Naive B cell (primary cell): ENCODE measurements at places on chromosomes 5 and 9.

GRCh38 chr9:19690128-19690527 lies 98.7 kb downstream of the SLC24A2 start:
- no peak for DNase-seq

DNA sequence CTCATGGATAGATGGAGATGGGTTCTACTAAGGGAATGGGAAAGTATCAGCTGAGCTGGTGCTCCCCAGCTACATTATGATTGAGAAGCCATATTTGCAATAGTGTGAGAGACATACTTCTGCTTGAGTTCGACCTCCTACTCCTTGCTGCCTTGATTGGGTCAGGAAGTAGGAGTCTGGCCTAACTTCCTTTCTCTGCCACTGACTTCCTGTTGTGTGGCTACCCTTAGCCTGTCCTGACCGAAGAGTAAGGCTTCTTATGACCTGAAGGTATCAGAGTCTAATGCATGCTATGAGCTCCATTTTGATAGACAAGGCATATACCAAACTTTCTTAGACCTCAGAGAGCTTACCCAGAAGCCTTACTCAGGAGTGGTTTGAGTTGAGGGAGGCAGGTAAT lies 53.9 kb downstream of the OSTF1 start:
- no peak for DNase-seq

- no peak for DNase-seq
These were observed 107.0 kb downstream of the TRIO start for GRCh38 chr5:14250084-14250695.

- no peak for DNase-seq
These were observed 121.9 kb upstream of the GHR start for GRCh38 chr5:42301349-42301748.

DNA sequence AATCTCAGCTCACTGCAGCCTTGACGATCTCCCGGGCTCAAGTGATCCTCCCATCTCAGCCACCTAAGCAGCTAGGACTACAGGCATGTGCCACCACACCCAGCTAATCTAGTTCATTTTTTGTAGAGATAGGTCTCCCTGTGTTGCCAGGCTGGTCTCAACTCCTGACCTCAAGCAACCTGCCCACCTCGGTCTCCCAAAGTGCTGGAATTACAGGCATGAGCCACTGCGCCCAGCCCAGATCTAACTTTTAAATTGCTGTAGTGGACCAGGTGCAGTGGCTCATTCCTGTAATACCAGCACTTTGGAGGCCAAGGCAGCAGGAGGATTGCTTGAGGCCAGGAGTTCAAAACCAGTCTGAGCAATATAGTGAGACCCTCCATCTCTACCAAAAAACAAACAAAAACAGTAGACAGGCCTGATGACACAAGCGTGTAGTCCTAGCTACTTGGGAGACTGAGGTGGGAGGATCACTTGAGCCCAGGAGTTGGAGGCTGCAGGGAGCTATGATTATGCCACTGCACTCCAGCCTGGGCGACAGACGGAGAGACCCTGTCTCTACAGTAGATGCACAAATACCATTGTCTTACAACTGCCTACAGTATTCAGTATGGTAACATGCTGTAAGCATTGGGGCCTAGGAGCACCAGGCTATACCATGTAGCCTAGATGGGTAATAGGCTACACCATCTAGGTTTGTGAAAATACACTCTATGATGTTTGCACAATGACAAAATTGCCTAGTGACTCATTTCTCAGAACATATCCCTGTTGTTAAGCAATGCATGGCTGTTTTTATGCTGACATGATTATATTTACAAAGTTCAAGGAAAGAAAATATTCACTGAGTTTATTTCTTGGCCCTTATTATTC lies 1.5 kb upstream of the SIT1 start:
- DNase-seq, result no peak

GRCh38 chr9:97518909-97519307 lies 17.4 kb downstream of the TMOD1 start:
- no peak for DNase-seq

- DNase-seq, result no peak
These were observed 847.9 kb downstream of the EFNA5 start for GRCh38 chr5:106822851-106823250.

- DNase-seq, result no peak
These were observed 1.1 kb upstream of the BNC2 start for GRCh38 chr9:16871336-16872151.

DNA sequence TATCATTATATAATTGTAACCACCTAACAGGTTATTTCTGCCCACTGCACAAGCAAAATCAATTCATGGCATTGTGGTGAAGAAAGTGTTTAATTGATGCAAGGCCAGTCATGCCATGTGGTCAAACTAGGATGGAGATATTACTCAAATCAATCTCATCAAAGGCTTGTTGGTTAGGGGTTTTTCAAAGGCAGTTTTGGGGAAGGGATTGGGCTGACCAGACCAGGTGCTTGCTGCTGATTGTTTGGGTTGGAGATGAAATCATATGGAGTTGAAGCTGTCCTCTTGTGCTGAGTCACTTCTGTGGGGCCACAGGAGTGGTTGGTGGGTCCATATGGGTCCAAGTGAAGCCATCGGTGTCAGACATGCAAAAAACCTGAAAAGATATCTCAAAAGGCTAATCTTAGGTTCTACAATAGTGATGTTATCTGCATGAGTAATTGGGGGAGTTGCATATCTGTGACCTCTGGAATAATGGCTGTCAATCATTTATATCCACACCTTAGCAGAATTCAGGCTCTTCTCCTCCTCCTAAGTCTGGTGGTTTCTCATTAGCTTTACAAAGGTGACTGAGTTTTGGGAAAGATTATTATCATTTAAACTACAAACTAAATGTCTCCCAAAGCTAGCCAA lies 44.9 kb downstream of the HMGCS1 start:
- no peak for DNase-seq

GRCh38 chr9:36676091-36676490 lies 103.4 kb downstream of the MELK start:
- no peak for DNase-seq

- no peak for DNase-seq
These were observed 6.6 kb upstream of the XPA start for GRCh38 chr9:97703437-97704344.

DNA sequence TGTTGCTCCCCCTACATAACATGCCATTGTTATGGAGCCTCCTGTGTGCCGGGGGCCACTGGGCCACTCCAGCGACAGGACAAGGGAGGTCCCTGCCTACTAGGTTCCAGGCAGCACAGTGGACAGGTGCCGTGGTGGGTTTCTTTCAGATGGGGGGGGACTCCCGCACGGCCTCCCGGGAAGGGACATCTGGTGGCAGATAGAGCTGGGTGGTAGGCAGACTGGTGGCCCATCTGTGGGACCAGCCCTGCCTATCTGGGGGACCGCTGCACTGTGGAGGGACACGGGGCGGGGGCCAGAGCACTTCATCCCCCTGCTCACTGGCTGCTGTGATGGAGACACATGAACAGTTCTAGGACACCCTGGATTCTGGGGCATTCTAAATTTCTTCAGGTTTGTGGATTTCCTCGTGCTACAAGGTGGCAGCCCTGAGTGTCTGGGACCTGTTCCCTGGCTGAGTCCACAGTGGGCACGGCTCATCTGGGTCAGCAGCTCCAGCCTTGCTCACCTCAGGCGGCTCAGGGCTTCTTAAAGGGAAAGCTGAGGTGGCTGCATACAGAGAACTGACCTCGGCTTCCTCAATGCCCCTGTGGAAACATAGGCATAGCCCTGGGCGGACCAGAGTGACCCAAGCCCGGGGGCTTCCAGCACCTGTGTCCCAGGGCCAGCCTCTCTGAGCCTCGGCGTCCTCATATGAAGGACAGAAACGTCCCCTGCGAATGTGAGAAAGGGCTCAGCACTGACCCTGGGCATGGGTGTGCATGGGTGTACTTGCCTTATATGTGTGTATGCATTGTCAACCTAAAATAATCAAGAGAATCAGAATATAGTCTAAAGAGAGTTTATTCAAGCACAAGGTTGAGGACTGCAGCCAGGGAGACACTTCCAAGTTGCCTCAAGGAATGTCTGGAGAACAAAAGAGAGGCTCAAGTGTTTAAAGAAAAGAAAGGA lies 22.5 kb downstream of the FGD3 start:
- no peak for DNase-seq

DNA sequence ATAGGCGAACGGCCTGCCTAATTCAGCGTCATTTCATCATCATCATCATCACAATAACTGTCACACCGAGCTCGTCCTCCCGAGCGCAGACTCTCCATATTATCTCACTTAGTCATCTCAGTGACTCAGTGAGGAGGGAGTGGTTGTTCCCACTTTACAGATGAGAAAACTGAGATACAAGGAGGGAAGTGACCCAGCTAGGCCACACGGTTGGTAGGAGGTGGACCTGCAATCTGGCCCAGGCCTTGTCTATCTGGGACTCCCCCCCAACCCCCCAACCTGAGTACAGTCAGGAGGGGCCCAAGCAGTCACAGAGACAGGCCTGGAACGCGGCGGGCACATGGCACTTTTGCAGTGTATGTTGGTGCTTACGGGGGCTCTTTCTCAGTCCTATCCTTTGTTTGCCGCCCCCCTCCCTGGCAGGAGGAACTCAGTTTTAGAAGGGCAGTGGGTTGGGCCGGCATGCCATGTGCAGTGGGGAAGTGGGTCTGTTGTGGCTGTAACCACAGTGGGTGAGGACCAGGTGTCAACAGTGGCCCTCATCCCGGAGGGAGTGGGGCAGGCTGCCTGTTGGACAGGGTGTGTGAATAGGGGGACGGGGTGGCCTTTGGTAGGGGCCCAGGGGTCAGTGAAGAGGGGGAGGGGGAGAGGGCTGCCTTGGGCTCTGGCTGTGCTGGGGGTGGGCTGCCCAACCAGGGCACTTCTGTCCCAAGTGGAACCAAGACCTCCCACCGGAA lies 1.7 kb upstream of the RXRA start:
- no peak for DNase-seq

GRCh38 chr5:860506-861150 lies 9.8 kb upstream of the ZDHHC11 start:
- no peak for DNase-seq

GRCh38 chr5:88092358-88092757 lies 176.3 kb downstream of the TMEM161B start:
- DNase-seq, result no peak

- DNase-seq, result no peak
These were observed 49.0 kb downstream of the RAB3C start for GRCh38 chr5:58631895-58632294.

DNA sequence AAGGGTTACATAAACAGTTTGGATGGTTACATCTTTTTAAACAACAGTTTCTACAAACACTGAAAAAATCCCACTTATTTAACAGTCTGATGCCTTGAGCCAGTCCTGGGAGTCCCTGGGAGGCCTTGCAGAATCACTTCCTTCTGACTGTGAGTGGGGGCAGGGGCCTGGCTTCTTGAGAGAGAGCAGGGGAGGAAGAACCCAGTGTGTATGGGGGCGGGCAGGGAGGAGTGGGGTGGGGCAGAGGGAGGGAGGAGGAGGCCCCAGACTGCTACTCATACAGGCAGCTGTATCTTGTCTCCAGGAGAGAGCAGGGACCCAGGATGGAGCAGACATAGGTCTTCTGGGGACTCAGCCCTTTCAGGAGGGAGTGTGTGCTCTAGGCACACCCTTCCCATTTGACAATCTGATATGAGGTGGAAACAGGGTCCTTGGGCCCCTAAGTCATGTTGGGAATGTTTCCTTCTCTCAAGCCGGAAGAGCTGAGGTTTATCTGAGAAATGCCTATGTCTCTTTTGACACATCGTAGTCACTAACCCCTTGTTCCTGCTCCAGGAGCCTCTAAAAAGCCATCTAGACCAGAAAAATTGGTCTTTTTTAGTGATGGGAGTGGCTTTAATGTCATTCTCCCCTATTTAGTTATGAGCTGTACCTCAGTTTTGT lies 52.8 kb downstream of the IRF1 start:
- DNase-seq, result peak; percentile 65

DNA sequence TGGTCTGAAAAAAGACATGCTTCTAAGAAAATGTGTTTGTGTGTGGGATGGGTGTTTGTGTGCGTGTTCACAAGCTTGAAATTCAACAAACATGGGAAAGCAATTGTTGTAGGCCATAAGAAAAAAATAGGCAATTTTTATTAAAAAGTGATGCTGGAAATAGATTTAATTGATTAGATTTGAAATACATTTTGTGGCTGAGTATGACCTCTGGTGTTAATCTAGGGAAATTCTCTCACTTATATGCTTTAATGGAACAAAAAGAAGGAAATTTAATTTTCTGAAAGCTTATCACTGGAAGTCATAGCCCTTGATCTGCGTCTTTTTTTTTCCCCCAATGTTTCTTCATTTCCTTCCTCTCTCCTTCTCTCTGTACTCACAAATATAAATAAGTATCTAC lies 3.5 kb upstream of the KCNN2 start:
- DNase-seq, result no peak

- no peak for DNase-seq
These were observed 32.5 kb upstream of the ALDOB start for GRCh38 chr9:101468116-101468515.

- no peak for DNase-seq
These were observed 26.1 kb downstream of the PGGT1B start for GRCh38 chr5:115236599-115236998.

- DNase-seq, result peak; percentile 5
These were observed 263.4 kb downstream of the DEPDC1B start for GRCh38 chr5:60436518-60436917.

DNA sequence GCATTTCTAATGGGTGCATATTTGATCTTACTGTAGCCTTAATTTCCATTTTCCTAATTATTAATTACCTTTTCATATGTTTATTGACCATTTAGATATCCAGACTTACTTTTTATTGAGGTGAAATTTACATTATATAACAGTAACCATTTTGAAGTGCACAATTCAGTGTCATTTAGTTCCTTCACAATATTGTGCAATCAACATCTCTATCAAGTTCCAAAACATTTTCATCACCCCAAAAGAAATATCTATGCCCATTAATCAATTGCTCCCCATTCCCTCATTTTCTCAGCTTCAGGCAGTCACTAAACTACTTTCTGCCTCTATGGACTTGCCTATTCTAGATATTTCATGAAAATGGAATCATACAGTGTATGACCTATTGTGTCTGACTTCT lies 5.9 kb downstream of the COL15A1 start:
- no peak for DNase-seq

DNA sequence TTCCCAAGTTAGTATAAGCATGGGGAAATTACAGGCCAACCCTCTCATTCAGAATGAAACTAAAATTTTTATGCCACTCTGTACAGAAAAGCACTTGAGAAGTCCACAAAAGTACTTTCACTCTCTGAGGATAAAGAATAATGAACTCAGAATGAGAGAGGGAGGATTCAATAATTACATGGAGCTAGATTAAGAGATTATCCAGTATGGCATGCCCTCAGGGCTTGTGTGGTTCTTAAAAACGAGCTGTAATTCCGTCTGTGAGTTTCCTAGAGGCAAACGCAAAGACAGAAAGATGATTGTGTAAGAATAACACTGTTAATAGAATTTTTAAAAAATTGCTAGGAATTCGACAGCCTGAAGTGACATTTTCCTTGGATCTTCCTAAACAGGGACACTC lies 126.8 kb upstream of the PTCH1 start:
- no peak for DNase-seq

GRCh38 chr9:76528056-76528455 lies 69.1 kb downstream of the GCNT1 start:
- no peak for DNase-seq

DNA sequence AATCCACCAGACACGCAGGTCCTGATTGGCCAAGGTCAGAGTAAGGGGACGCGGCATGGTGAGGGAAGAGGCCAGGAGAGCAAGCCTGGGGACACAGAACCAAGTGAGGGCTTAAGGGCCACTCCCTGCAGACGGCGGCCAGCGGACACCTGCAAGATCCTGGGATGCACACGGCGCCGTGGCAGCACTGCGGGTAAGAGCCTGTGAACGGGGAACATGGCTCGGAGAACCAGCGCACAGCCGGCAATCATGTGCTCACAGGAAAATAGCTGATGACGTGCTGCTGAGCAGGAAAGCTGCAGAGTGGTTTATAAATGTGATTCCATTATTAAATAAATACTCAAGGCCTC lies 27.0 kb upstream of the NSMF start:
- DNase-seq, result no peak
